ENCODE measurements at places on chromosomes 7 and 10.

GRCh38 chr7:9842301-9842700 is 1131.4 kb upstream of the PHF14 start:
- DNase-seq, result no peak

GRCh38 chr7:142499635-142500034 is 241.8 kb upstream of the PRSS58 start:
- no peak for DNase-seq

GRCh38 chr7:80232979-80233724 is 98.5 kb downstream of the GNAI1 start:
- no peak for DNase-seq

DNA sequence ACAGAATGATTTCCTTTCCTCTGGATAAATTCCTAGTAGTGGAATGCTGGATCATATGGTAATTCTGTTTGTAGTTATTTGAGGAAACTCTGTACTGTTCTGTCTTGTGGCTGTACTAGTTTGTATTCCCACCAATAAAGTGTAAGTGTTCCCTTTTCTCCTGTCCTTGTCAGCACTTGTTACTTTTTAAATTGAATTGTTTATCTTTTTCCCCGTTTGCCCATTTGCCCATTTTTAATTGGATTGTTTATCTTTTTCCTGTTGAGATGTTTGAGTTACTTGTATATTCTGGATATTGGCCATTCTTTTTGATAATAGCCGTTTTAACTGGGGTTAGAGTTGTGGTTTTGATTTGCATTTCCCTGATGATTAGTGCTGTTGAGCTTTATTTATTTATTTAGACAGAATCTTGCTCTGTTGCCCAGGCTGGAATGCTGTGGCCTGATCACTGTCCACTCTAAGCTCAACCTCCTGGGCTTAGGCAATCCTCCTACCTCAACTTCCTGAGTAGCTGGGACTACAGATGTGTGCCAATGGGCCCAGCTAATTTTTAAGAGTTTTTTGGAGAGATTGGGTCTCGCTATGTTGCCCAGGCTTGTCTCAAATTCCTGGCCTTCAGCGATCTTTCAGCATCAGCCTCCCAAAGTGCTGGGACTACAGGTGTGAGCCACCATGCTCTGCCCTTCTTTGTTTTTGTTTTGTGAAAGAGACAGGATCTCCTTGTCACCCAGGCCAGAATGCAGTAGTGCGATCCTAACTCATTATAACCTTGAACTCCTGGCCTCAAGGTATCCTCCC is 23.0 kb downstream of the BMPR1A start:
- DNase-seq, result no peak

GRCh38 chr7:105098863-105099515 is 85.0 kb downstream of the KMT2E start:
- no peak for DNase-seq

DNA sequence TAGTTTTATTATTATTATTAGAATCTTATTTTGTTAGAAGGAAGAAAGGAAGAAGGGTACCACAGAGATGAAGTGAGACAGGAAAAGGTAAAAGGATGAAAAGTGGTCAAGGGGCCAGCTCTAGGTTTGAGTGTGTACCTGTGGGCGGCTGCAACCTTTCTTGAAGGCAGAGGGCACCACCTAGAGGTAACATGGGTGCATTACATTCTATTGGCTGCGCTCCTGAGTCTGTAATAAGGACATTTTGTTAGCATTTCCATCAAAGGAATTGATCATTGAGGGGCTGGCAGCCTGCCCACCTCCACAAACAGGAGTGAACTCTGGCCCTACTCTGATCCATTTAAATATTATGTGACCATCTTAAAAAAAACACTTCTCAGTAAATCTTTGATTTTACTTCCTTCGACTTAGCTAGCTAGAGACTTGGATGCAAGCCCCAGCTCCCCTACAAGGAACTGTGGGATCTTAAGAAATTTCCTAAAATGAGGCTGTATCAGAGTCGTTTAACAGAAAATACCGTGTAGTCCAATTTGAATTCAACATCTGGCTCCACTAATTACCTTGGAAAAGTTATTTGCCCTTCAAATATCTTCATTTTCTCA is 610.4 kb downstream of the IPMK start:
- no peak for DNase-seq

GRCh38 chr7:94276027-94276426 is 118.7 kb upstream of the COL1A2 start:
- DNase-seq, result no peak

DNA sequence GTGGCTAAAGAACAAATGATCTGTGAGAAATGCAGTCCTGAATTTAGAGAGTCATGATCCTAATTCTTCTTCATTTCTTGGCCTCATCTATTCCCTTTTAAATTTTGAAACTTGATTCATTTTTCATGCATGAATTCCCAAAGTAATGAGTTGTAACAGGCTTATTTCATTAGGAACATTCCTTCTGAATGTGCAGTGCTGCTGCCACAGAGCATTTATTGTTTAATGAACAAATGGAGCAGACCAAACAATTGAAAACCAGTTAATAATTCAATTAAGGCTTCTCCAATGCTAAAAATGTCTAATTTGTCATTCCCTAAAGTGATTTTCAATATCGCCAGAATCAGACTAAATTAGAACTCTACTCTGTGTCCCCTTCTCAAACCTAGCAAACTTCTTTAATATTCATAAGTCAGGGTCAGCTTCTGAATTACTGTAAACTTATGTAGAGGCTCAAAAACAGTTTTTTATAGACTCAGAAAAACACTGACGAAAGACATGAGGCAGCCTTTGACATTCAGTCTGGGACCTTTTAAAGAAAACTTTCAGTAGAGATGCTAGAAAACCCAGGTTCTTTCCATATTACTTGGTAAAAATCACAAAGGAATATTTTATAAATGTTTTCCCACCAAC is 14.5 kb downstream of the LSMEM1 start:
- no peak for DNase-seq

DNA sequence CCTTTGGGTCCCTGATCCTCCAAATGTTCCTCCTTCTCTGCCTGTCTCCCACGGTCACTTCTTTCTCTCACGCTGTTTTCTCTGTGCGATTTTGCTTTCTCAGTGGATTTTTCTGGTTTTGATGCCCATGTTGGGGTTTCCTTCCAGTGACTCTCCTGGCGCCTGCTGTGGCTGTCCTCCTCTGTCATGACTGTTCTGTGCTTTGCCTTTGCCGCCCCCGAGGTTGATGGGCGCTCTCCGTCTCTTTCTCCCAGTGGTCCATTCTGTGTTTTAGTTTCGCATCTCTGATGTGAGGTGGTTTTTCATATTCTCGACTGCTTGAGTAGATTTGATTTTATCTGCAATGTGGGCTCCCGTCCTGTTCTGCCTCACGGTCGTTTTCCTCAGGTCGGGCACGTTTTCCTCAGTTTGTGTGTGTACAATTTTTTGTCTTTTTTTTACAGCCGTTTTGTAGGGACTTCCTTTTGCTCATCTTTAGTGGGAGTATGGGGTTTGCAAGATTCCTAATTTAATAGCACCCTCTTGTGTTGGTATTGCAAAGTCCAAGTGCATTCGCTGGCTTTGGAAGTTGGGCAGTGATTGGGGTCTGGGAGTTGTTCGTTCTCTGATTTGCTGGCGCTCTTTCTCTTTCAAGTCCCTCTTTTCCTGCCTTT is 100.0 kb downstream of the INPP5A start:
- no peak for DNase-seq

- DNase-seq, result no peak
These were observed 48.1 kb downstream of the DRGX start for GRCh38 chr10:49347827-49348226.

DNA sequence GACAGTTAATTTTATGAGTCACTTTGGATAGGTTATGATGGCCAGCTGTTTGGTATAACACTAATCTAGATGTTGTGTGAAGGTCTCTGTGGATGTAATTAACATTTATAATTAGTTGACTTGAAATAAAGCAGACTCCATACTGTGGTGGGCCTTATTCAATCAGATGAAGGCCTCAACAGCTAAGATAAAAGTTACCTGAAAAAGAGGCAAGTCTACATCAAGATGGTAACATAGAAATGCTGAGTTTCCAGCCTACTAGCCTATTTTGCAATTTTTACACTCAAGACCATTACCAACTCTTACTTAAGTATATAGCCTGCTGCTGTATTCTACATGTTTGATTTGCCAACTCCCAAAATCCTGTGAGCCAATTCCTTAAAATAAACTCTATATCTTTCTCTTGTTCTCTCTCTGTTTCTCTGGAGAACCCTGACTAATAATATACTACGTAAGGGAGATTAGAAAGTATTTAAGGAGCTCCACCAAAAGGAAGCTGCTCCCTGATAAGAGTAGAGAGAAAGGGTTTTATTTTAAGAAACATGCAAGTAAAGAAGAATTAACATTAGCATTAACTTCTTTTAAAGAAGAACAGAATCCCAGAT is 42.7 kb downstream of the ZNF438 start:
- no peak for DNase-seq

DNA sequence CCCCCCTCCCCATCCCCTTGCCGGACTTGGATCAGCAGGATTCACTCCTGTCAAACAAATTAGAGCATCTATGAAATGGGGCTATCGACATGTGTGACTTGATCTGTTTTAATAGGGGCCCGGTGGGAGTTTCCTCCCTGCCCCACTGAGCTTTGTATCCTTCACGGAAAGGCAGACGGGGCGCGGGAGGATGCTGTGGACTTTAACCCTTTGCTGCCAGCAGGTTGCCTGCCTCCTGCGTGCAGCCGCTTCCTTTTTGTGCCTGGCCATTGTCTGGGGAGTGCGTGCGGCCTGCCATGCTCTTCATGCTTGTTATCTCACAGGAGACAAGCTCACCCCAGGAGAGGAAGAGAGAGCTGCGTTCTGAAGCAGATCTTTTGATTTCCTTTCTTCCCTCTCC is 512.8 kb upstream of the GALNT17 start:
- no peak for DNase-seq

DNA sequence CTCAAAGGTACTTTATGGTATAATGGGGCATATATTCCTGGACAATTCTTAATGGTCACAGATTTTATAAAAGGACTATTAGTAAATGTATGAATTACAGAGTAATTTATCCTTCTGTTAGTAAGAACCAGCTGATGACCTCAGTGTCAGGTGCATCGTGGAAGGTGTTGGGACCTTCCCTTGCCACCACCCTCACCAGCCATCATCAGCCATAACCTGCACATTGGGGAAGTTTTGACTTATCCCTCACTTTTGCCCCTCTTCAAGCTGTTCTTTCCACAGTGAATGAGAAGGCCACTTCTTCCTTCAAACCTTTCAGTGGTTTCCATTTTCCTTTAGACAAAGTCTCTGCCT is 52.2 kb downstream of the FIGNL1 start:
- no peak for DNase-seq

GRCh38 chr10:24597426-24597825 is 126.3 kb downstream of the ARHGAP21 start:
- no peak for DNase-seq

DNA sequence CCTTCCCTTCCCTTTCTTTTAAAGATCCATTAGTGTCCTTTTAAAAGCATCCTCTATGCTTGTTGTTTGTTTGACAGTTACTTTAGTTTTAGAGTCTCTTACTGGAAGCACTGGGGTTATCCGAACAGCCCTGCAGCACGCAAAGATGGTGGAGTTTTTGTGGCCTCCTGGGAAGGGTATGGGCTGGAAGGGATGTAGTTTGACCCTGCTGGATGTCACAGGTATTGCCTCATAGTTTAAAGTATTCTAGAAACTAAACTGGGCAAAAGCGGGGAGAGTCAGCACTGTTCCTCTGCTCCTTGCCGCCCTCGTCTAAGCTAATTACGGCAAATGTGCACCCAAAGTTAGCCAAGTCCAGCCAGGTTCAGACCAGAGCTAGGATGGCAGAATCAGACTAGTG is 35.8 kb upstream of the GNAI1 start:
- DNase-seq, result no peak

GRCh38 chr10:61835069-61835945 is 66.2 kb upstream of the ARID5B start:
- DNase-seq, result no peak

GRCh38 chr7:136087881-136088280 is 110.7 kb upstream of the MTPN start:
- DNase-seq, result no peak

DNA sequence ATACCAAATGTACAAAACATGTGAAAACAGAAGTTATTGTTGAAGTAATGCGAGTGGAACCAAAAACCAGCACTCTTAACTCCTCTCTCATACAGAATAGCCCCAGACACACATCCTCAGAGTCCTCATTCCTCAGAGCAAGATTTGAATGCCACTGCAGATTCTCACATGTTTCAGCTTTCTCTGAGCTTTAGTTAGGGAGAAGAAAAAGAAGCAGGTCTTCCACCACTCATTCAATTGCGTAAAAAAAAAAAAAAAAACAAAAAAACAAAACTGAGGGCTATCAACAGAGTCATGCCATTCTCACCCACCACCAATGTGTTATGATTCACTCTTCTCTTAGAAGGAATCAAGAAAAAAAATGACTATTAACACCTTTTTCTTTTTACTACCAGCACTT is 287.7 kb downstream of the IPMK start:
- no peak for DNase-seq

DNA sequence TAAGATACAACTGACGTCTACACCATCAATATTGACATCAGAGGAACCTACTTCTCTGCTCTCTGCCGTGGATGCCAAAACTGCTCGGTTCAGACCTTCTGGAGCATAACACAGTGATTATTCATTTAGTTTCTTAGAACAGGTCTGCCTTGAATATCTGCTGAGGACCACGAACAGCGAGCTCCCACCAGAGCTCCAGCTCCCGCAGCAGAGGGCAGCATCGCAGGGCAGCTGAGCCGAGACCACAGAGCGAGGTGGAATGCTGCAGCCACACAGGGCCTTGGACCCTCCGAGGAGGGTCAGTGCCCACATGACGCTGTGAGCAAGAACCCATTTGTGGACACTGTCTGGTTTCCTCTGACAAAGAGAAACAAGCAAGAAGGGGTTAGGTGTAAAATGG is 6.8 kb downstream of the VIPR2 start:
- no peak for DNase-seq

- DNase-seq, result no peak
These were observed 15.1 kb upstream of the VPS37D start for GRCh38 chr7:73652541-73652949.

- no peak for DNase-seq
These were observed 155.3 kb upstream of the AKR1E2 start for GRCh38 chr10:4670737-4671136.

DNA sequence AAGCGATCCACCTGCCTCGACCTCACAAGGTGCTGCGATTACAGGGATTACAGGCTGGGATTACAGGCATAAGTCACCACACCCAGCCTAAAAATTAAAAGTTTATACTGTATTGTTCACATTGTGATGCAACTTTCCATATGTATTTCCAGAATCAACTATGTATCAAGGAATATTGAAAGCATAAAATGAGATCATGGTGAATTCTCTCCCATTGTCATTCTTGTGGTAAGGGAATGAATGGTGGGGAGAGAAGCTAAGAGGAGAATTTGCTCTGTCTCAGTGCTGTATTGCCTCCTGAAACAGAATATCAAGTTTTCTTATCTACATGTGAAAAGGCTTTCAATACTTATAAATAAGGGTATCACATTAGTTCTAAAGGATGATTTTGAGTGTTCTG is 81.7 kb downstream of the CD36 start:
- no peak for DNase-seq

GRCh38 chr10:96352027-96352426 is 6.8 kb downstream of the OPALIN start:
- no peak for DNase-seq

- DNase-seq, result peak; percentile 73
These were observed at the start of gene RNLS for GRCh38 chr10:88582806-88583583. Gene RNLS, minus strand, starts transcription at chr10:88583318.

All from stimulated activated CD4-positive, alpha-beta T cell treated with anti-CD3 and anti-CD28 coated beads, Interleukin-4, amount 100 ng/mL, for 1 hour (primary cell).